GM04503 (cell line): ENCODE measurements at places on chromosomes 11 and 22.

DNA sequence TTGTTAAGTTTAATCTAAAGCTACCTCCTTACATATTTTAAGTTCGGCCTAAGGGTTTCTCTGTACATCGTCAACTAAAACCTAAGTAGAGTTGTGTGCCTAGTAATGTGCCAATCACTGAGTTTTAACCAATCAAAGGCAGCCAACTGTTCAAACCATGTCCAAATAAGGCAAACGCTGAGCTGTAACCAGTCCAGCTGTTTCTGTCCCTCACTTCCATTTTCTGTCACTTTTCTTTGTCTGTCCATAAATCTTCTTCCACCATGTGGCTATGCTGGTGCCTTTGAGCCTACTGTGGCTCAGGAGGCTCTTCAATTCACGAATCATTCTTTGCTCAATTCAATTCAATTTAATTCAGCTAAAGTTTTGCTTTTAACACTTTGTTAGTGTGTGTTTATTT, 13.9 kb upstream of the ATXN10 start:
- DNase-seq = no peak

DNA sequence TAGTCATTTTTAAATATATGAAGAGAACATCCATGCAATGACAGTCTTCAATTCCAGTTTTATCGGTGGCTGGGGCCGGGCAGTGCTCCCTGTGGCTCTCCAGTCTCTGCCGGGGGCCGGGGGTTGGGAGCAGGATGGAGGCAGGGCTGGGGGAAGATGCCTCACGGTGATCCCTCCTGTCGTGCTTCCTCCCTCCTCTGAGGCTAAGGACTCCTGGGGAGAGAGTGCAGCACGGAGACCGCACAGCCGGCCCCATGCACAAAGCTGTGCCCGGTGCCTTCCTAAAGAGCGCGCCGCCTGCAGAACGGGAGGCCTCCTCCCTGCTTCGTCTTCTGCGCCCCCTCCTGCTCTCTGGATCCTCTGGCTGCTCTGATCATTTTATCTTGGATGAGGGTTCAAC, 20.5 kb downstream of the GAL start:
- no peak for DNase-seq

DNA sequence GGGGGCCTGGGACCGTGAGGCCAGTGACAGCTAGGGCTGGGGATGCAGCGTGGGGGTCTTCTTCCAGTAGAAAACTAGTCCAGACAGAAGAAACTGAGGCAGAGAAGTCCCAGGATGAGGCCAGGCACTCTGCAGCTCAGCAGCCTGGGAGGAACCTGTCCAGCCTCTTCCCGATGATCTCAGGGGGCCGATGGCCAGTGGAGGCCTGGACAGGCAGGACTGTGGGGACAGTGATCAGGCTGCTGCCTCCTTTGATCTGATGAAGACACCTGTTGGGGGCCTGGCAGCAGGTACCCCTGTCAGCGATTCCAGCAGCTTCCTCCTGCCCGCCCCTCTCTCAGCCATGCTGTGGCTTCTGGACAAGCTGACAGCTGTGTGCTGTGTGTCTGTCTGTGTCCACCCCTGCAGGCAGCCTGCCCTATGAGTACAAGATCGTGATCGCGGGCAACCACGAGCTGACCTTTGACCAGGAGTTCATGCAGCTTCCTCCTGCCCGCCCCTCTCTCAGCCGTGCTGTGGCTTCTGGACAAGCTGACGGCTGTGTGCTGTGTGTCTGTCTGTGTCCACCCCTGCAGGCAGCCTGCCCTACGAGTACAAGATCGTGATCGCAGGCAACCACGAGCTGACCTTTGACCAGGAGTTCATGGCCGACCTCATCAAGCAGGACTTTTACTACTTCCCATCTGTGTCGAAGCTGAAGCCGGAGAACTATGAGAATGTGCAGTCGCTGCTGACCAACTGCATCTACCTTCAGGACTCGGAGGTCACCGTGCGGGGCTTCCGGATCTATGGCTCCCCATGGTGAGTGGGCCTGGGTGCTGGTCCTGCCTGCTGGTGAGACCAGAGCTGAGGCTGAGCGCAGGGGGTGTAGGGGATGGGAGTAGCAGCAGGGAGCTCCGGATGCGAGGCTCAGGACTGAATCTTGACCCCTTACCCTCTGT, 62.6 kb downstream of the MPPED1 start:
- no peak for DNase-seq

DNA sequence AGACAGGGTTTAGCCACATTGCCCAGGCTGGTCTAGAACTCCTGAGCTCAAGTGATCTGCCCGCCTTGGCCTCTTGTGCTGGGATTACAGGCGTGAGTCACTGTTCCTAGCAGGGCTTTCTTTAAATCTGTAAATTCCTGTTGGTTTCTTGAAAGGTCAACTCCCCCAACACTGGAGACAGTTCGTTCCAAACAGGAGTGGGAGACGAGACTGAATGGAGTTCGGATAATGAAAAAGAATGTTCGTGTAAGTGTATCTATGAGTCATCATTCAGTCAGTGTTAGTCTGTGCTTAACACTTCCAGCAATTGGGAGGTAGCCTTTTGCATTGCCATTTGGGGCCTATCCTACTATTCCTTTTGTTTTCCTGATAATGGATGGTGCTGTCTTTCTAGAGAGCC, 10.0 kb upstream of the BACE1-AS start:
- DNase-seq = peak; percentile 98

- no peak for DNase-seq
Measured at GRCh38 chr11:69041516-69041915, 7.2 kb upstream of the TPCN2 start.

DNA sequence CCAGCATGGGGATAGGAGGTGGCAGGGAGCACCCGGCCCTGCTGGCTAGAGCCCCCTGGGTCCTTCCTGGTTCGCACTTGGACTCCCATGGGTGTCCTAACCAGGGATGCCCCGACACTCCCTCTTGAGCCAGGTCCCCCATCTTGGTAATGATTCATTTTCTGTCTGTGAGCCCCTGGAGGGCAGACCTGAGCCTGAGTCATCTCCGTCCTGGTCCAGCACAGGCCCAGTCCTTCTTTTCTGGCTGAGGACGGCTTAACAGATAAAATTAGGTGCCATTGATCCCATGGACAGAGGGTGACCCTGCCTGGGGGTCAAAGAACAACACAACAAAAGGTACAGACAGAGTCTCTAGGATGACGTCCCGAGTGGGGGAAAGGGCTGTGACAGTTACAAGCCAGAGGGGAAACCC, 3.5 kb downstream of the RHOD start:
- DNase-seq = no peak

DNA sequence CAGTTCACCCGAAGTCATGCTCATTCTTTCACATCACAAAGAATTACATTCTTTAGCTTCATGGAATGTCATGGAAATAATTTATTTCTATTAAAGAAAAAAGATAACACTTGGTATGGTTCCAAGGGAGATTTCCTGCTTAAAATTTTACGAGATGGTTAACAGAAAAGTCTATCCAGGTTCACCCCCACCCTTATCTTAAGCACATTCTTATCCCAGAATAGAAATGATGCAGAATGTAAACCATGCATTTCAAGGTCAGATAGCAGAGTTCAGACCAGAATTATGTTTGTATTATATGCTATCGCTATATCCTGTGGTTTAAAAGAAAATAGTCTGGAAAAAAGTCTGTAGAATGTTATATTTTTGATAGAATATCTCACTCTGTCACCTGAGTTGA, 58.7 kb downstream of the GAS2 start:
- DNase-seq = no peak

GRCh38 chr22:20156611-20157429, 6.0 kb upstream of the CCDC188 start:
- no peak for DNase-seq

DNA sequence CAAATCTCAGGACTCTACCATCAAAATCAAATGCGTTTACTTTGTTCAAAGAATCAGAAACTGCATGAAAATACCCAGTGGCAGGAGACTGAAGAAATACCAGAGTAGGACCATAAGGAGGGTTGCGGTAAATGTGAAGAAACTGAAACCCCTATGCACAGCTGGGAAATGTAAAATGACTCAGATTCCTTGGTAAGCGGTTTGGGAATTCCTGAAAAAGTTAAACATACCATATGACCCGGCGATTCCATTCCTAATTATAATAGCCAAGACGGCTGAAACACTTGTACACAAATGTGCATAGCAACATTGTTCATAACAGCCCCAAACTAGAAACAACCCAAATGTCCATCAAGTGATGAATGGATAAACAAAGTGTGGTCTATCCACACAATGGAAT, 114.1 kb upstream of the GRAMD1B start:
- DNase-seq = no peak

DNA sequence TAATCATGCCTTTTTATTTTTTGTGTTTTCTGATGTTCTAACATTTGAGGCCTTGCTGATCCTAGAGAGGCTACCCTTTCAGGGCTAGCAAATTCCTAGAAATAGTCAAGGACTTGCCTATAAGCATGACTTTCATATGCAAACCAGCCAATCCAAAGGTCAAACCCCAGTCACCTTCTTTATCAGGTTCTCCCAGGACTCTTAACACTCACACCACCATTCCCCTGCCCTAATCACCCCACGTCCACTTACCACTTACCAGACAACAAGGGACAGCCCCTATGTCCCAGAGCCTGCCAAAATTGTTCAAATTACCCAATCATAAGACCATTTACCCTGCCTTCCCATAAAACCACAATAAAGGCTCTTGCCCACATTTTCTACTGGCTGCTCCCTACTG, 1339.8 kb downstream of the LRRC4C start:
- no peak for DNase-seq

DNA sequence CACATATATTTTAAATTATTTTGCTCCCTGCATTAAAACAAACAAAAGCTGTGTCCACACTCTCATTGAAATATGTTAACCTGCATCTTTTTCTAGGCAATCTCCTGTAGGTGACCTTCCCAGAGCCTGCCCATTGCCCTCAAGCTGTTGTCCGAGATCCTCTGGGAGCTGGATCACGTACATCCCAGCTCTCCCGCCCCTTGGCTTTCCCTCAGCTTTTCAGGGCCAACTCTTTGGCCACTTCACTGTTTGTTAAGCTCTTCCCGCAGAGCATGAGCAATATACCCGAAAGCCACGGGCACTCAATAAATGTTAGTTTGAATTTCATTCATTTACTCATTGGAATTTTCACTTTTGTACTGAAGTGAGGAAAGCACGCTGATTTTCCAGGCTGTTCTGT, 32.2 kb downstream of the ELMOD1 start:
- DNase-seq = no peak

DNA sequence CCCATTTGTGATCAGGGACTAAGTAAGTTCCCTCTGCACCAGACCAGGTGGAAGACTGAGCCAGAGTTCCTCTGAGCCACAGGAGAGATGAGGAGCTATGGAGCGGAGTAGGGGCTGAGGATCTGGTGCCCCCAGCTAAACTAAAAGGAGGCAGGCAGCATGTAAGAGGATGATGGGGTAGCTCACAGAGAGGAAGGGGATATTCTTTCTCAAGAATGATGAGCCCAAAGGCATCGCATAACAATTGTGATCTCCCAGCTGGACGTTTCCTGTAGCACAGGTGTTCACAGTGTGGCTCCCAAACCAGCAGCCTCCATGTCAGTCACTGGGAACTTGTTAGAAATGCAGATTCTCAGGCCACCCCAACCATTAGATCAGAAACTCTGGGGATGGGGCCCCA, 24.4 kb downstream of the ADAMTS8 start:
- no peak for DNase-seq

DNA sequence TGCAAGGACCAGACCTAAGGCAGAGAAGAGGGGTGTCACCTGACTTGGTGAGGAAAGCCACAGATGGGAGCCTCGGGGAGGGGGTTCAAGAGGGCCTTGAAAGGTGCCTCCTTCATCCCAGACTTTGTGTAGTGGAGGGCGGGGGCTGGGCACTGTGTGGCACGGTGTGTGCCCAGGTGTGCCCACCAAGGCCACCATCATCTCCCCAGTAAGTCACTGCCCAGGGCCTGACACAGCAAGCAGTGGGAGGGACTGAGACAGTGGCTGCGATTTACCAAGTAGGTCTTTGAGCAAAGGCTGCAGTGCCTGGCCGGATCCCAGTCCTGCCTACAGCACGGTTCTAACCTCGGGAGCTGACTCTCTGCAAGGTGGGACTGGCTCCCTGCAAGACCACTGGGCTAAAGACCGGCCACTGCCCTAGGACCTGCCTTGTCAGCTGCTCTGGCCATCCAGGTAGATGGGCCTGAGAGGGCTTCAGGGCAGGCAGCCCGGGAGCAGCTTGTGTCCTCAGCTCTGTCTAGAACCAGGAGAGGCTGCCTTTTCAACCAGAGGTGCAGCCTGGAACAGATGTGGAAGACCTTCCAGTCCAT, 1.4 kb downstream of the OSM start:
- no peak for DNase-seq

- no peak for DNase-seq
Measured at GRCh38 chr11:75280770-75281468, 40.3 kb downstream of the TPBGL start.

DNA sequence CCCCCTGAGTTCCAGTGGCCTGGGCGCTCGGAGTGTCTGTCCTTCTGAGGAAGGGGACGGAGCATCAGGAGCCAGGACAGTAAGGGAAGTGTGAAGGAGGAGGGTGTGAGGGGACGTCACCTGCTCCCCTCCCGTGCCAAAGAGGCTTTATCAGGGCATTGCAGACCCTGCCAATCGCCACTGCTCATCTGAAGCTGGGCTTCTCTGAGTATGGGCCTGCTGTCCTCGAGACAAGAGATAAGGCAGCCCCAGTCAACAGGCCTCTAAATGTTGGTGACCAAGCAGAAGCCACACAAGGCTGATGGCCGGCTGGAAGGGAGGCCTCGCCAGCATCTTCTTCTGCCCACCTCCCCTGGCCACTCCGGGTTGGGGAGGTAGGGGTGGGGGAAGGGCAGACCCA, 29.8 kb downstream of the LIF start:
- no peak for DNase-seq

DNA sequence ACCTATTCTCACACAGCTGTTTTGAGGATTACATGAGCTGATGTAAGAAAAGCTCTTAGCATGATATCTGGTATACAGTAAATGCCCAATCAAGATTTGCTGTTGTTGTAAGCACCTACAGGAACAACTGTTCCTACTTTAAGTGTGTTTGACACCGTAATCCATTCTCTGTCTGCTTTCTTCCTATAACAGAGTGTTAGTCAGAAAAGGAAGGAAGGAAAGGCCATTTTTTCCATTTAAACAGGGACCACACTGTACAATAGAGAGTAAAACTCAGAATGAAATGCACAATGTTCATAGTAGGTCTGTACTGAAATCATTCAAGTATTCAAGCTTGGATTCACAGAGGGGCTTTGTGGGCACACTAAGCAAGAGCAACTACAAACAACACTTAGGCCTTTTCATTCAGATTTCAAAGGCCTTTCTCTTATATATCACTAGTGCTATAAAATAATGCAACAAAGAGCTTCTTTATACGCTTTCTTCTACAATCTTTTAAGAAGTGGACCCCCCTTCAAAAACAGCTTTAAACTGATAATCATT, 21.5 kb downstream of the MTCH2 start:
- DNase-seq = no peak

DNA sequence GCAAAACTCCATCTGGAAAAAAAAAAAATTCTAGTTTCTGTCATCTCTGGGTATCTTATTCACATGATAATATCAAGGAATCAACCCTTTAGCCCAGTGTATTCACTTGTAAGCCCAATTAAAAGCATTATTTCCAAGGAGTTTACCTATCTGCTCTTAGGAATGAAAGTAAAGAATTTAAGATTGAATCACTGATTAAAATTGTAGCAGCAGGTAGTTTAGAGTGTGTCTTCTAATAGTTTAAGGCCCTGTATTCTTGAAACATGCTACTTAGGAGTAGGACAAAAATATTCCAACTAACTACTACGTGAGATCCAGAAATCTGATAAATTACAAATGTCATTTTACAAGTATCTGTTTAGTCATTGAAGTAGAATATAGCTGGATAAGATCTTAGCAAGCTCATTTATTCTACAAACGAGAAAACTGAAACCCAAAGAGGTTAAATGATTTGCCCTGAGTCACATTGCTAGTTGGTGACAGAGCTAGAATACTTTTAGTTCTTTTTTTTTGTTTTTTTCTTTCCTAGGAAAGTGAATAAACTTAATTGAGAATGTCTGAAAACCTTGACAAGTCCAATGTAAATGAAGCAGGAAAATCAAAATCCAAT, 4.0 kb downstream of the TCP11L1 start:
- no peak for DNase-seq
